Dermis blood vessel endothelial cell (primary cell): ENCODE measurements at places on chromosomes 6 and 20.

DNA sequence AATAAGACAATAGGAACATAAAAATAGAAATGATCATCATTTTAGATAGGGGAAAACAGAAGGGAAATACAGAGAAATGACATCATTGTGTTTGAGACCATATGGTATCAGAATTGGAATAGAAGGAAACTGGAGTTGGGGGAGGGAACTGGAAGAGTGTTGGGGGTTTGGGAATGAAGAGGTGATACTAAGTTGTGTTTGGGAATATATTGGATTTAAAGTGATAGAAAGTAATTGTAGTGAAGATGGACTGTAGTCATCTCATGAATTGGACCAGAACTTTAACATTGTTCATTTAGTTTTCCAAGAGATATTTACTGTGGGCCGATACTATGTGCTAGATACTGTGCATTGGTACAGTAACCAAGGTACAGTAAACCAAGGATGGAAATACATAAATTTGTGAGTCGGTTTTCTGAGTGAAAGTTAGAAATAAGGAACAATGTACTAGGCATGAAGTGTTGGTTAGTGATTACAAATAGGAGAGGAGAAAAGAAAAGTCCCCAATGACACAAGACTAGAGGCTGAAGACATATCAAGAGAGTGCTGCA is 32.3 kb downstream of the KCNQ5 start:
- no peak for DNase-seq

DNA sequence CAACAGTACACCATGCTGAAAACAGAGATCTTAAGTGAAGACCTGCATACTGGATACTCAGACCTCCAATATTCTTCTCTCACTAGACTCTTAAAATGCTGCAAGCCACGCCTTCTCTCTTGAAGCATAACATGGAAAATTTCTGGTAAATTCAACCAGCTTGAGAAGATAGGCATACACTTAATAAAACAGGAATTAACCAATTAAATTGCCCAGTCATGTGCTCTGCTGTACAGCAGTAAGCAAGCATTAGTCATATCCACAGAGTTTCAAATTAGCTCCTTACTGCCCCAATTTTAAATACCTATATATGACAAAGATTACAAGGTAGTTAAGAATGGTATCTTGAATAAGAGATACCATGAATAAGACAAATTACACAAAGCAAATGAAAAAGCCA is 53.8 kb downstream of the C6orf58 start:
- DNase-seq, result no peak

DNA sequence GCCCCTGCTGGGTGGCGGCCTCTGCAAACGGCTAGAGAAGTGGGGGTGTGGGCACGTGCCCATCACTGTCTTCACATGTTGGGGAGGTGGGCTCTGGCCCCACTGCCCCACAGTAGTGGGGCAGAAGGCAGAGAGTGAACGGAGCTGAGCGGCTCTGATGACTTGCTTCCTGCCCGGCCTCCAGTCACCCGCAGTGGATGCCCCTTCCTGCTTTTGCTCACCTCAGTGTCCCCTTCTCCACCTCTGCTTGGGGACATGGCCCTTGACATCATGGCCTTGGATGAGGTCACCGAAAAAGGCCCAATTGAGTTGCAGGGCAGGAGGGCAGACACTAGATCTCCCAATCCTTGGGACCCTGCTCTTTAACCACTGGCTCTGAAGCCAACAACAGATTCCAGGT is 40.1 kb downstream of the KCNK5 start:
- DNase-seq, result no peak

GRCh38 chr20:57691699-57692098 is 18.1 kb downstream of the PMEPA1 start:
- DNase-seq, result no peak

GRCh38 chr20:34871966-34872621 is 562 bp downstream of the GGT7 start:
- no peak for DNase-seq

DNA sequence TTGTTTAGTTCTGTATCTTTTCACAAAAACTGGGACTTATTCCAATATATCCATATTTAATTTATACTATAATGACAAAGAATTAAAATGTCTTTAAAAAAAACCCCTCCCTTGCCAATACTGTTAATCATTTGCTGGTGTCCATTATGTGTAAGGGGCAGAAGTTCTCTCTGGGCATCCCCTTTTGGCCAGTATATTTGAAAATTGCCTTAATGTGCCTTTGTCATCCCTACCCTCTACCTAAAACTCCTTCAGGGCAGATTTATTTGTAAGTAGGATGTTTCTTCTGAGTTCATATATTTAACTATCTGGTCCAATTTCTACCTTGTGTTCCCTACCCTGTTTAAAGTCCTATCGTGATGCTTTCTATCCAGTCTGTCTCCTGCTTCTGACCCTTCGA is 62.9 kb downstream of the ARHGAP18 start:
- no peak for DNase-seq

GRCh38 chr6:143957679-143958274 is 50.3 kb downstream of the PLAGL1 start:
- DNase-seq, result no peak

- DNase-seq, result peak; percentile 81
These were observed 69.8 kb downstream of the TMEM170B start for GRCh38 chr6:11607383-11607782.

DNA sequence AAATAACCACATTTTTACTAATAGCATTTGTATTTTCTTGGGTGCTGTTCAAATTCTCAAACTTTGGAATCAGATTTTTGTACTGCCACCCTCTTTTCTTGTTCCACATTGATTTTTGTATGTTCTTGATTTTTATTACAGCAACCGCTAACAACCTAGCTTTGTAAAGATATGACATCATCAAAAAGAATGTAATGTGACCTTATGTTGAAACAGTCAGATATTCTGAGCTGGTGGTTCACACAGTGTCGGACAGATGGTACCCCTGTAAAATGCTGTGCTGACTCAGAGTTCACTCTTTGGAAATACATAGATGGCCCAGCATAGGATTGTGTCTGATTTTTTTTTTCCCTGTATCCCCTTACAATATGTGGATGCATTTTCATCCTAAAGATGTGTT is 118.9 kb downstream of the QKI start:
- peak; percentile 53 for DNase-seq

DNA sequence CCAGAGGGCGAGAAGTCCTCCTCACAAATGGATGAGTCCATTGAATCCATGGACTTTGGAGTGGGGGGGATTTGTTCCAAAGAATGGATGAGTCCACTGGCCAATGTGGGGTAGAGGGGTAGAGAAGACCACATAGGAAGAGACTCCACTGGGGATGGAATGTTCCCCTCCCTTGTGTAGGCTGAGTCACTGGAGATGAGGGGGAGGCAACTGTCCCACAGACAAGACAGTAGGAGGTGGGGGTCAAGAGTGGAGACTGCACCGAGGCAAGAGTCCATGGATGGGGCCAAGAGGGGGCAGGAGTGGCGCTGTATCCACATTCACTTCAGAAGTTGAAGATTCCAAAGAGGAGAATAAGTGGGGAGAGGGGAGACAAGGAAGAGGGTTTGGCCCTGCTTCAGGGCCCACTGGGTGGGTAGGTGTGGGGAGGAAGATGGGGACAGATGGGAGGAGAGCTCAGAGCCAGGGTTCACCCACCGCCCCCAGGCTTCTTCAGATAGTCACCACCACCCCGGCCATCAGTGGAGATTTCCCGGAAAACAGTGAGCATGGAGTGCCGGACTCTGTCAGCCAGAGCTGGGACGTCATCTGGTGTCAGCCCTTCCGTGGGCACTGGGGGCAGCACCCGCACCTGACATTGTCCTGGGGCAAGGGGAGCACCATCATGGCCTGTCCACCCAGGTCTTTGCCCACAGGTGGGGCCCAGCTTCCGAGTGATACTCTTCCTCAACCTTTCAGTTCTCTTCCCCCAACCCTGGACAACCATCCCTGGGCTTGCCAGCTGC is 4.6 kb downstream of the EGFL8 start:
- no peak for DNase-seq

GRCh38 chr20:50721881-50722281 is 9.5 kb upstream of the PARD6B start:
- no peak for DNase-seq

DNA sequence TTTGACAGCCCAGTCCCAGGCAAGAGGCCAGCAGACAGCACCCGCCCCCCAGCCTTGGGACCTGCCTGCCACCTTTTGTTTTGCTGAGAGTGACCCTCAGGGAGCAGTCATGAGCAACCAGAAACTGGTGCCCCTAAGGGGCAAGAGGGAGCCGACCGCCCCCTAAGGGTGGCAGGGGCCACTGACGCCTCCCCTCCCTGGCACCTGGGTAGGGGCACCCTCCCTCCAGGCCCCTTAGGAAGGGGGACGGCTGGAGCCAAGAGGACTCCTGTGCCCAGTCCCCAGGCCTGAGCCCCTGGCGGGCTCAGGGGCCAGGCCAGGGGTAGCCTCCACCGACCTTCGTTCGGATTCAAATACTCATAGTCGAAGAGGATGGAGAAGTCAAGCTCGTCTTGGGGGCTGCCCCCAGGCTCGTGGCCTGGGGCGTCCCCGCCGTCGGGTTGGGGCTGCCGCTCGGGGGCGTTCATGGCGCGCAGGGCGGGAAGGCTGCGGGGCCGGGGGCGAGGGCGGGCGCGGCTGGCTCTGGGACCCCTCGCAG is 417 bp downstream of the NFATC2 start:
- DNase-seq, result peak; percentile 57

DNA sequence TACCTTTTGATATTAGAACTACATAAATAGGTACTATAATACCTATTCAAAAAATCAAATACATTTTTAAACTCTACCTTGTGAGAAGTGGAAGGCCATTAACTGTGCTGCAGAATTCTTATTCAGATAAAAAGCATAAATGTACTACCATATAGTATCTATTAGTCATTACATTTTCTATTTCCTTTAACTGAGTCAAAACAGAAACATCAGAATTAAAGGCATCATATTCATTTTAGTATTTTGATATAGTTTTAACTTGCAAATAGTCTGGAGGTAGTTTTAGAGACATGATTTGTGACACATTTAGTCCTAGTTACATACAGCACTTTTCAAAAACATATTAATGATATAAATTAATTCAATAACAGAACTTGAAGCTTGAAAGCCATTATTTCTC is 39.9 kb upstream of the TAB2 start:
- no peak for DNase-seq

DNA sequence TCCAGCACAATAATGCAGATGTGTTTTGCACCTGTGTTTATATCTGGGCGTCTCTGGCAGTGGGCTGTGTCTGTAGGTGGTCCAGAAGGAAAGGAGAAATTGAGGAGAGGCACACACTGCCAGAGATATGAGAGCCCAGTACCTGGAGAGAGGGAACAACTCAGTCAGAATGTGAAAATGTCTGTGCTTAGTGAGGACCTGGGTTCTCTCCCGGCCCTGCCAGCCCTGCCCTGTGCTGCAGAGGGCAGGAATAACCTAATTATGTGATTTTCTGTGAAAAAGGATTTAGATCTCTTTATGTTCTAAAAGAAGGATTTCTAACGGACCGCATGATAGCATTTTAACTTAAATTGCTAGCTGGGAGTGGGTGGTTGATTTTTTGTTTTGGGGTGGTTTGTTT is 8.3 kb upstream of the EXOC2 start:
- DNase-seq, result no peak

- peak; percentile 86 for DNase-seq
These were observed 67.0 kb downstream of the FAM50B start for GRCh38 chr6:3916211-3916610.

DNA sequence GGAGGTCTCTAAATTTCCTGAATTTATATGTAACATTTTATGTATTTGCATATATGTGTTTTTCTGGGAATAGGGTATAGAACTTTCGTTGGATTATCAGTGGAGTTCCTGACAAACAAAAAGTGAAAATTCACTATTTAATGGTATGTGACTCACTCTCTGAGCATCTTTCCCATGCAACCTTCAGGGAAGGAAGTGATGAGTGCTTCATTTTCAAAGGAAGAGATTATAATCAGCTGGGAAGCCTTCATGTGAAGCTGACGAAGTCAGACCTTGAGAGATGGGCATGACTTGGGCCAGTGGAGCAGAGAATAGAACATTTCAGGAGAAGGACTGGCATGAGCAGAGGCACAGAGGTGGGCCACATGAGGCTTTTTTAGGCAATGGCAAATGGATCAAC is 72.7 kb downstream of the FAXC start:
- peak; percentile 57 for DNase-seq

DNA sequence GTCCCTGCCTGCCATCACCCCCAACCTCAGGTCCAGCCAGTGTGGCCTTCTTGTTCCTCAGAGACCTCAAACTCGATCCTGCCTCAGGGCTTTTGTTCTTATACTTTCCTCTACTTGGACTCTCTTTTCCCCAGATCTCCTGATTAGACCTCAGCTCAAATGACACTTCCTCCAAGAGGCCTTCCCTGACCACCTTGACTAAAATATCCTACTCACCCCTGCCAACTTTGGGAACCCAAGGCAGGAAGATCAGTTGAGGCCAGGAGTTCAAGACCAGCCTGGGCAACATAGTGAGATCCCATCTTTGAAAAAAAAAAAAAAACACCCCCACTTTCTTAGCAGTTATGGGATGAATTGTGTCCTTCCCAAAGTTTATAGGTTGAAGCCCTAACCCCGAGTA is 73.5 kb downstream of the CHMP4B start:
- no peak for DNase-seq

GRCh38 chr20:25083773-25084625 is 2.1 kb upstream of the VSX1 start:
- peak; percentile 28 for DNase-seq

GRCh38 chr6:134722200-134722870 is 227.6 kb downstream of the ALDH8A1 start:
- DNase-seq, result no peak

DNA sequence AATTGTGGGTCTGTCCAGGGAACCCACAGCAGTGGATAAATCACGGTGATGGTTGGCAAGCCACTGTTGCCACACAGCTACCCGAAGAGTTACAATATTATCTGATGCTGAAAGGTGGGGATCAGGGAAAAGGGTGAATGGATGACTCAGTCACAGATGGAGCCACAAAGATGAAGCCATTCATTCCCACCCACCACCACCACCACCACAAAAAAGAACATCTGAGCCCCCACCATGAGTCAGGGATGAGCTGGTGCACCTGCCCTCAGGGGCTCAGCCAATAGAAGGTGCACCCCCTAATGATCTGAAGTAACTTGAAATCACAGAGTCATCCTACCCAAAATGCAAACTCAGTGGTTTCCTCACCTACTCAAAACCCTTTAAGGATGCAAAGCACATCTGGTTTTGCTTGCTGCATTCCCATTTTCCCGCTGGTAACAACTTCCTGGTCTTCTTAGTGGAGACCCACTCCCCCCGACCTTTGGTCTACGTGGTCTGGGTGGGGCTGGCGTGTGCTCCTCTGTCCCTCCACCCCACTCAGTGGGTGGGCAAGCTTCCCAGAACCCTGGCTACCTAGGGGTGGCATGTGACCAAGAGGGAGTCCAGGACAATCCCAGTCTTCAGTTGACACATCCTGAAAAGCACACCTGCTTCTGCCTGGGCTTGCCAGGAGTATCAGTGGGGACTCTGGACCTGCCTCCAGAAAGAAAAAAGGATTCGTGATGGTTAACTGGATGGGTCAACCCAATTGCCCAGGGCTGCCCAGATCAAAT is 125.5 kb downstream of the ANKRD60 start:
- DNase-seq, result no peak

DNA sequence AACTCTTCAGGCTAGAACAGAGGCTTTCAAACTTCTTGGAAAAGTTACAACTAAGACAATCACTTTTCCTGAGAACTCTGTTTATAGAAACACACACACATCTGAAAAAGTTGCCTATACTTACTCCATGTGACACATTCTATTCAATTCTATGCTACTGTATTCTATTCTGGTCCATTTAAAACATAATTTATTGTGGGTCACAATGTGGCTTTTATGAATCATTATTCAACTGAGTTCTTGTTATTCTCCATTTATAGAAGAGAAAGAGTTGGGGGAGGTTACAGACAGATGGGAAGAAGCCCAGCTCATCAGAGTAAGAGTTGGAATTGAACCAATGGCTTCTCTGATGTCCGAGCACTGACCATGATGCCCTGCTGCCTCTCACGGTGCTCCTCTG is 21.6 kb upstream of the BCAS1 start:
- DNase-seq, result no peak
